ENCODE measurements at places on chromosomes 3 and 15.
A peak's percentile ranks its signal among the peaks of the same experiment; 100 is the strongest.

GRCh38 chr15:100920516-100921135 lies 1.5 kb downstream of the LRRK1 start:
- DNase-seq, result no peak

DNA sequence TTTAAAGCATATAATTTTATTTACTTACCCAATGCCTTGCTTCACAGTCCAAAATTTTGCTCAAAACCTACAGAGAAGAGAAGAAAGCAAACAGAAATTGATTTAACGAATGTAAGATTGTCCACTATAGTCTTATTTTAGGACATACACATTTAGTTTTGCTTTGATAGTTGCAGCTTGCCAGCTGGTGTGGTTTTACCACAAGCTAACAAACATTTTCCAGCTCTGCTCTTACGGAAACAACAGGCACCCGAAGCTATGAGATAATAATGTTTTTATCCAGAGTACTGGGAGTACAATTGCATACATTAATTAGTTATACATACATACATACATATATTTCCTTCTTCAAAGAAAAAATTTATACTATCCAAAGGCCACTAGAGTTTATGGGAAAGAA lies 10.4 kb downstream of the BCL6 start:
- DNase-seq, result no peak

DNA sequence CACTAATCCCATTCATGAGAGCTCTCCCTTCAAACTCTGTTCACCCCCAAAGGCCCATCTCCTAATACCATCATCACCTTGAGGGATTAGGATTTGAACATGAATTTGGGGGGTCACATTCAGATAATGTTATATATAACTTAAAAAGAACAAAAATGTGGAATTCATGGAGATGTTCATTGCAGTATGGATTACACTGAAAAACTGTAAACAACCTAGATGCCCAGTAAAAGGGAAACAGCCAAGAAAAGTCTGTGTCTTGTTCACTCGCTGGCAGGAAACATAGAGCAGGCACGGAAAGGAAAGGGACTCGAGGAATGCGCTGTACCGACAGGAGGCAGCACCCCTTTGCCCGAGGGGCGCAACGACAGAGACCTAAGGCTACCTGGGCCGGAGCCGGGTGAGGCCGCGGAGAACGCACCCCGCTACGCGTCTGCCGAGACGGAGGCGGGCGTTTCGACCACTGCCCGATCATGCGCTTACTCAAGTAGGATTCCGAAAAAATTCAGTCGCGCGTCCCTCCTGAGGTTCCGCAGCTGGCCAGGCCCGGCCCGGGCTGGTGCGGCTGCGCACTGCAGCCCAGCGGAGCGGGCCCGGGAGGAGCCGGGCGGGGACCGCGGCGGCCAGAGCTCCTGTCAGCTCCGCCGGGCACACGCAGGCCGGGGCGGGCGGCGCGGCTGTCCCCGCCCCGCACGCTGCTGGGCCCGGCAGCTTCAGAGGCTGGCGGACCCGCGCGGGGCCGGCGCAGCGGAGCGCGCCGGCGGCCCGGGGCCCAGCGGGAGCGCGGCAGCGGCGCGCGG lies 862 bp upstream of the MAN2A2 start:
- peak; percentile 69 for DNase-seq

- no peak for DNase-seq
These were observed 589 bp upstream of the GPR27 start for GRCh38 chr3:71752831-71753700.

DNA sequence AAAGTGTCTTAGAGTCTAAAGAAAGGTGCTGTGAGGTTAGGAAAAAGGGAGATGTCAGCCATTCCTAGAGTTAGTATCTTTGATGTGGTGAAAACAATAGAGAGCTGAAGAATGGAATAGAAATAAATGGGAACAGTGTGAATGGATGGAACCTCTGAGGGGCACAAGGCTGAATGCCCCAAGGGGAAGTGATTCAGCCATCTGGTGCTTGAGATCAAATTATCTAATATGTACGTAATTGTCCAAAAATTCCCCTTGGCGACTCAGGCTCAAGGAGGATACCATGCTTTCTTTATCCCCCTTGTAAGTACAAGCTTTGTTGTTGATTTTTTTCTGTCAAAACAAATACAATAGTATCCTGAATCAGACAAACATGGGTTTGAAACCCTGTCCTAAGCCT lies 361.6 kb downstream of the LSAMP start:
- DNase-seq, result no peak

DNA sequence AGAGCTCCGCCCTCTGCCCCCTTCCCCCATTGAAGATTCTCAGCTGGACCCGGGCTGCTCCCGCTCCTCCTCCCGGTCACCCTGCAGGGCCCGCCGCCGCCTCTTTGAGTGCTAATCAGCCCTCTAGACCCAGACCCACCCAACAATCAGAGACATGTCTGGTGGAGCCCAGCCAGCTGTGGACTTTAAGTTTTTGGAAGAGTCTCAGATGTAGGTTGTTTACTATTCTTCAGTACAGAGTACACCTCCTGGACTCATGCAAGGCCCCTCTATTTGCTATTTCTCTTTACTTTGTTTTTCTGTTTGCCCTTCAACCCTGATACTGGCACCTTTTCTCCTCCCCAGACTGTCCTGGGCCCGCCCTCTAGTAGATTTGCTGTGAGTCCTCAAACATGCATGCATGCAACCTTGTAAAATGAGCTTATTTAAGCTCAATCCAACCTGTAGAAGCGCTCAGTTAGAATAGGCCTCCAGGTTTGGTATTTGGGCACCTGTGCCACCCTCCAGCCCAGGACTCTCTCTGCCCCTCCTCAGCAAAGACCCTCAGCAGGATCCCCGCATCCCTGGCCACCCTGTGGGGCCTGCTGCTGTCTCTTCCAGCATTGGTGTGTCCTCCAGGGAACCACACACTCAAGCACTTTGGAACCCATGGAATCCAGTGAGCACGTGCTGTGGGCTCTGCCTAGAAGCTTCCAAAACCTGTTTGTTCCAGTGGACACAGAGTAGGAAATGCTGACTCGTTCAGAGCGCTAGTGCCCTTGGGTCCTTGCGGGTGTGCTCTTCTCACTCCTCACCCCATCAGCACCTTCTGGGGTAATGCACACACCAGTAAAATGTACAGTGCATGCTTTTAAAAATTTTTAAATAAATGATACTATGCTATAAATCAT lies 4.6 kb downstream of the PRR23E start:
- no peak for DNase-seq

- no peak for DNase-seq
These were observed 215.6 kb downstream of the PDCD6IP start for GRCh38 chr3:34013818-34014570.

GRCh38 chr3:25573386-25574171 lies 91.1 kb downstream of the TOP2B start:
- no peak for DNase-seq

DNA sequence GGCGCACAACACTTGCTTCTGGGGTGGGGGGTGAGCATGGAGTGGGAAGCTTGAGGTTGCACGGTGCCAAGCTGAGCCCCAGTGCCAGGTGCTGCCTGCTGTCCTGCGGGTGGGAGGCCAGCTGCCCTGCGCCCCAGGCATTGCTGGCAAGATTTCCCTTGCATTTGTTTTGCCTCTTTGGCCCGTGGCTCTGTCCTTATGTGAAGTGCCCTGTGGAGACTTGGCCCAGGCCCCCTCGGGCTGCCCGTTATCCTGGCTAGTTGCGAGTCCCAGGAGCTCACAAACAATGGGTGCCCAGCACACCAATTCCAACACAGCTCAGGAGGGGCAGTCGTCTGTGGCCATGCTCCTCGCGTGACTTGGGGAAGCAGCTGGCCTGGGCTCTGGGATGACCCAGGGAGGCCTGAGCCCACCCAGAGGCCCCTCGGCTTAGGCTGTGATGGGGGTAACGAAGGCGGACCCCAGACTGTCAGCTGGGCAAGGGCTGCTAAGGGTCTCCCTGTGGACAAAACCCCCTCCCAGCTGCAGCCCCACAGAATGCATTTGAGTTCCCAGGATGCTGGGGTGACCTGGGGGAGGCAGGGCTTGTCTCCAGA lies 5.9 kb downstream of the C3orf22 start:
- DNase-seq, result no peak

GRCh38 chr15:93614386-93615104 lies 525.5 kb upstream of the RGMA start:
- no peak for DNase-seq

GRCh38 chr15:52480990-52481389 lies 47.7 kb downstream of the MYO5A start:
- no peak for DNase-seq

GRCh38 chr3:111577798-111578685 lies 17.1 kb downstream of the ZBED2 start:
- DNase-seq, result peak; percentile 49

- no peak for DNase-seq
These were observed 12.4 kb downstream of the SLC2A2 start for GRCh38 chr3:171013822-171014748.

DNA sequence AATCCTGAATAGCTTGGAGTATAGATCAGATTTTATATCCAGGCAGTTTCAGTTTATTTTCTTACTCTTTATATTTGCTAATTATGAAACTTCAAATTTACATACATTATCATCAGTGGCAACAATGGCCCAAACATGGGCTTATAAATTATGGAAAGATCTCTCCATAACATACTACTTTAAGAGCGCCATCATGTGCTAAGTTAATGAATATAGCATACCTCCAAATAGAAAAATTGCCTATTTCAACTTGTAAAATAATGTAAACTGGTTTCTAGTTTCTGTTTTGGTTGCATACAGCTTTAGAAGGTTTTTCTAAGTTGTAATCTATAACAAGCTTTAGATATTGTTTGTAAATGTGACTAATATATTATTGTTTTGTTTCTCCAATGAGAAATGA lies 531.3 kb upstream of the UBE2E2 start:
- no peak for DNase-seq

DNA sequence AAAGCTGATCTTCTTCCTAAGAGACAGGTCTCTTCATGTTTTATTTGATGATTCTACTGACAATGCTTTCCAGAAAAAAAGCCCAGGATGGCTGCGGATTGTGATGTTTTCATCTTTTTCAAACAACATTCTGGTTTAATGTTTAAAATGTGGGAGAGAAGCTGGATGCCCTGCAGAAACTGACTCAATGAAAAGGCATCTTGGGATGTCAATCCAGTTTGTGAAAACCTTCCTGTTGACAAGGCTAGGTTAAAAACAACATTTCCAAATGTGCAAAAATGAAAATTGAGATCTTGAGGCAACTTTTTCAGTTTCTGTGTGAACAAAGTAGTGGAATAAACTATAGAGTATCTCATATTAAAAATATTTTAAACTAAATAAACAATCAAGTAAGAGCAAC lies 156.0 kb upstream of the MRPL3 start:
- no peak for DNase-seq

DNA sequence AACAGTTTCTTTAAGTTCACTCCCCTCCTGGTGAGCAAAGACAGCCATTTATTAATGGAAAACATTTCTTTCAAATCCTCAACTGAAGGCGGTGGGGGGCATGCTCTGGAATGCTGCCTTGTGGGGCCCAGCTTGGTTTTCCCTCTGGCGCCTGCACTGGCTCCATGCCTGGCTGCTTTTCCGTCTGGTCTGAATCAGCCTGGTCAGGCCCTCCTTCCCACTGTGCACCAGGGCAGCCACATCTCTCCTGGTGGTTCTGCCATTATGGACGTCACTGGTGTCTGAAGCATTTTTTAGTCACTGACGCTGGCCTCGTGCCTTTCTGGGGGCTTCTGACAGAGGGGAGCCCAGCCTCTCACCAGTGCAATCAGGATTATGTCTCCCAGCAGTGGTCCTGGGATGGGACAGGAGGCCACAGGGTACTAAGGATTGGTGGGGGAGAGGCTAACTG lies 57.6 kb upstream of the APEH start:
- no peak for DNase-seq

DNA sequence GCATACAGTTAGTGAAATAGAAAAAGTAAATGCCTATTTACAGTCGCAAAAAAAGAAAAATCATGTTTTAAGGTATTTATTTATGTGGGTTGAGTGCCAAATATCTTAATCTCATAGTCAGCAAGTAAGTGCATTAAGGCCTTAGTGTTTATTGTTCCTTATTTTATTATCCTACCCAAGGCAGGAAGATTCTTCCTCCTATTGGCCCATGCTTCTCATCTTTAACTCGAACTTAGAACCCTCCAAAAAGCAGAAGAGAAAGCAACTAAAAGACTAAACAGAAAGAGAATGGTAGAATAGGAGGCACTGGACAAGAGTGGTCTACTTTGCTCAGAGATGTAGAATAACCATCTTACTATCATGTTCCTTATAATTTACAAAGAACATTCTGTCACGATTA lies 7.5 kb downstream of the RFX7 start:
- no peak for DNase-seq

DNA sequence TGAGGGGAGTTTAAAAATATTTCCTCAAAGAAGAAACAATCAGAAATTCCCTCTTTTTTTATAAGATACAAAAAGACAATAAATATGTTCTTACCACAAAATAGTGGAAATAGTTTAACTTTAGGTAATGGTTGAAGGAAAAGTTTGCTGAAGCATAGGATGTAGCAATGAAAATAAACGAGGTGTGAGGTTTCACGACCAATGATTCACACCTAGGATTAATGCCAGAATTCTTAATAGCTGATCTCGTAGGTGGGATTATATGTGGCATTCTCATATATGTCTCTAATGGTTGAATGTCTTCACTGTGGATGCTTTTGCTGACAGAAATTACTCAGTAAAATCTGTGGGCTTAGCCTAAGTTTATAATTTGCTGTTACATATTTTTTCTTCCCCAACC lies 467.7 kb downstream of the FGF12 start:
- DNase-seq, result no peak

DNA sequence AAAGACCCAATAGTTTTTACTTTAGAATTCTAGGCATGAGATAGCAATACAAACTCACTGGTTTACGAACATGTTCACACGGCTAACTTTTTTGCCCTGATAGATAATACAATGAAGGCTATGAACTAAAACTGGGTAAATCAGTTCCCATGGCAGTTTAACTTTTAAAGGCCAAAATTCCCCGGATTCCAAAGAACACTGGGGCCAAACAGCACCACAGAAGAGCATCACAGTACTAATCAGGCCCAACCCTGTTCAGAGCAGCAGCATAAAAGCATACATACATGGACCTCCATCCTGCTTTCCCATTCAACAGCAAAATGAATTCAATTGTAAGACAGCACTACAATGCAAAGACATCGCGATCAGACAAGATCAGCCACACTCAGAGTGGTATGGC lies 540.3 kb upstream of the CCDC54 start:
- no peak for DNase-seq

- no peak for DNase-seq
These were observed 234.8 kb downstream of the CADM2 start for GRCh38 chr3:85193565-85193964.

- DNase-seq, result no peak
These were observed 44.2 kb upstream of the SKOR1 start for GRCh38 chr15:67781061-67781460.

GRCh38 chr3:128850544-128850943 lies 28.9 kb upstream of the ACAD9 start:
- no peak for DNase-seq

GRCh38 chr3:12371525-12372140 lies 82.8 kb downstream of the PPARG start:
- DNase-seq, result no peak

DNA sequence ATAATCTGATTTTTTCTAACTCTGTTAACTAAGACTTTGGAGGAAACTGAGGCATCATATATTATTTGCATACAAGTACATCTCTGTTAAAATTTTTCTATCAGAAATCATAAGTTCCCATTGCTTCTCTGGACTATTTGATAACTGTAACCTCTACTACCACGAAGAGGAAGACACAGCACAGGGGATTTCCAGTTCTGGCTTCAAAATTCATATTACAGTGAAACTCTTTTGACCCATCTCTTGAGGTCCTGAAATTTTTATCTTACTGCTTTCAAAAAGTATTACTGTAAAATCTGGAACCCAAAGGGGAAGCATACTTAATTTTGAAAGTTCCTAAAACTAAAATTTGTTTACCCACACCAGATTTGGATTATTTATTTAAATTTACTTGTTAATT lies 4.2 kb downstream of the PLSCR1 start:
- no peak for DNase-seq

Data from SK-N-DZ (cell line).